ENCODE measurements at places on chromosomes 5 and 9. TPM values are rescaled to one million over a fixed set of nuclear protein-coding genes. Genes with fewer than 3 reads are reported as not detected.

WNK2 gene
- 0.17 TPM for total RNA-seq

UQCRQ gene
- 1,689 TPM for total RNA-seq

SOX30 gene
- not detected for total RNA-seq

TSLP gene
- 0.43 TPM for total RNA-seq

FIBCD1 gene
- not detected for total RNA-seq

ORM2 gene
- not detected for total RNA-seq

TSSK1B gene
- not detected for total RNA-seq

SLC2A6 gene
- 7.6 TPM for total RNA-seq

CACNA1B gene
- not detected for total RNA-seq

LHFPL2 gene
- 15.3 TPM for total RNA-seq

GADD45G gene
- 3.5 TPM for total RNA-seq

KIF4B gene
- total RNA-seq, result 0.10 TPM

EIF4E1B gene
- total RNA-seq, result not detected

RGS7BP gene
- total RNA-seq, result not detected

PCDHB5 gene
- total RNA-seq, result not detected

GRCh38 chr9:3698531-3698930, 172.7 kb upstream of the RFX3 start:
- DNase-seq, result no peak

- no peak for DNase-seq
These were observed 48.4 kb downstream of the SLC1A1 start for GRCh38 chr9:4538621-4539020.

- no peak for DNase-seq
These were observed 143.8 kb upstream of the KLF4 start for GRCh38 chr9:107633406-107633805.

GRCh38 chr5:65721720-65722574, at the start of the genes NLN and SGTB:
Gene NLN, plus strand, starts transcription at chr5:65722205. Its CDS starts 169 bp downstream, at chr5:65722374.
Gene SGTB, minus strand, starts transcription at chr5:65722109. Its CDS starts 1,302 bp downstream, at chr5:65720807.
- peak; percentile 85 for DNase-seq

- DNase-seq, result no peak
These were observed 352.9 kb downstream of the GLIS3 start for GRCh38 chr9:3946840-3947587.

DNA sequence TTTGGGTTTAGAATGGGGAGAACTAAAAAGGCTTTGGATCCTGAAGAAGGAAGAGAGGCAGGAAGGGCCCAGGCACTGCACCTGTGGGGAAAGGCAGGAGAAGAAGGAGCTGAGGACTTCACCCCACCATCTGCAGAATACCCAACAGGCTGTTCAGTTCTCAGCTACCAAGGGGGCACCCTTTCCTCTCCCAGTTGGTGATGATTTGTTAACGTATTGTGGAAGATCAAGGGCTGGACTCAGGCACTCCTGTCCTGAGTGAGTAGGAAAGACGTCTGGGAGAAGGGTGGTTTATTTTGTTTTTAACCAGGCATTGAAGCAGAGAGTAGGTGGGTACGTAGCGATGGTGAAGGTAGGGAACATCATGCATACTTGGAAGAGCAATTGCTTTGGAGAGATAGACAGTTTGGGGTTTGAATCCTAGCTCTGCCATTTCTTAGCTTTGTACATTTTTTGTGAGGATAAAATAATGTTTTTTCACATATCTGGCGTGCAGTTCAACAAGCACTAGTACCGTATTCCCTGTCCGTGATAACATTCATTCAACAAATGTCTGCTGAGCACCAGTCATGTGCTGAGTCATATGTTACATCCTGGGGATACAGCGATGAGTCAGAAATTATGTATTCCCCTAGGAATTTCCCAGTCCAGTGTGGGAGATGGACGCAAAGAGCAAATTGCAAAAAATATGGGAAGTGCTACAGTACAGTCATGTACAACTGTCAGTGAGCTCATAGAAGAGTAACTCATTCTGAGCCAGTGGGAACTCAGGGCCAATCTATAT, 2.1 kb downstream of the MSANTD3 start:
- DNase-seq, result peak; percentile 75

GRCh38 chr5:14685757-14686156, 21.2 kb downstream of the OTULIN start:
- DNase-seq, result peak; percentile 12

DNA sequence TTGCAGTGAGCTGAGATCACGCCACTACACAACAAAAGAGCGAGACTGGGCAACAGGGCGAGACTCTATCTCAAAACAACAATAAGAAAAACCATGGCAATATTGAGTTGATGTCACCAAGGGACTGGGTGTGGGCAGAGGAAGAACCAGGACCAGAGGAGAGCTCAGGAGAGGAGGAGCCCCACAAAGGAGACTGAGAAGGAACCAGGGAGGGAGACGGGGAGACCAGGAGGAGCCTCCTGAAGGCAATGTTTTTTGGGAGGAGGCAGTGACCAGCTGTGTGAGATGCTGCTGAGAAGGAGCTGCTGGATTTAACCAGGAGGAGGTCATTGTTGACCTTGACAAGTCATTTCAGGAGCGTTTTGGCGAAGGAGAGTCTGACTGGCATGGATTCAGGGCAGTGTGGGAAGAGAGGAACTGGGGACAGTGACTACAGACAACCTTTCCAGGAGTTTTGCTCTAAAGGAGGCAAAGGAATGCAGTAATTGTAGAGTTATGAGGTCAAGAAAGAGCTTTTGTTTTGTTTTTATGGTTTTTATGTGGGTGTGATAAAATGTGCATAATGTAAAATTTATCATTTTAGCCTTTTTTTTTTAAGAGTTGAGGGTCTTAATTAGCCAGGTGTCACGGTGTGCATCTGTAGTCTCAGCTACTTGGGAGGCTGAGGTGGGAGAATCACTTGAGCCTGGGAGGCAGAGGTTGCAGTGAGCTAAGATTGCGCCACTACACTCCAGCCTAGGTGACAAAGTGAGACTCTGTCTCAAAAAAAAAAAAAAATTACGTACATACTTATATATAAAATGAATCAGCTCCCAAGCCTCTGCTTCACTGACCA, 17.9 kb downstream of the TRUB2 start:
- DNase-seq, result no peak

DNA sequence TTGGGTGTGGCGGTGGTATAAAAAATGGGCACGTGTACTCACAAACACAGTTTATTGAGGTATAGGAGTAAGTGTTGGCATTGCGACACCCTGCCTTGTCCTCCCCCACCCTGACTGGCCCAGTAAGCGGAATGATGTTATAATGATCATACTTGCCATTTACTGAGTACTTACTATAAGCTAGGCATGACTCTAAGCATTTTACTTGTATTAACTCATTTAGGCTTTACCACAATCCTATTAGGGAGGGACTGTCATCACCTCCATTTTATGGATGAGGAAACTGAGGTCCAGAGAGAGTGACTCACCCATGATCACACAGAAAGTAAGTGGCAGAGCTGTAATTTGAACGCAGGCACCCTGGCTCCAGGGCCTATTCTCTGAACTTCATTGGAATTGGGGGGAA, 2.3 kb downstream of the SMIM3 start:
- peak; percentile 82 for DNase-seq

DNA sequence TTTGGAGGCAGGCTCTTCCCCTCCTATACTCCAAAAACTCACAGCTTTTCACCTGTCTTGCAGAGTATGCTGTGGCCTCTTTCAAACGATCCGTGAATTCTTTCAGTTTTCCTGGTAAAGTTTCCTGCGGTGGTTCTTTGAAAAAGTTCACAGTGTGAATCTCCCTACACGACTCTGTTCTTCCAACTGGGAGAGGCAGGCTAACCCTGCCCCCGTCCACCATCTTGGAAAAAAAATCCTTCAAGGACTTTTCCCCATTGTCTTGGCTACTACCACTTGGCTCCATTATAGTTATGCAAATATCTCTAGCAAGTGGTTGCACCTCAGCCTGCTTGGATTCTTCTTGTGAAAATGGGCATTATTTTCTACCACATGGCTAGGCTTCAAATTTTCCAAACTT, 382.6 kb downstream of the AGTPBP1 start:
- no peak for DNase-seq

GRCh38 chr5:117488976-117489500, 914.4 kb upstream of the SEMA6A start:
- DNase-seq, result no peak

DNA sequence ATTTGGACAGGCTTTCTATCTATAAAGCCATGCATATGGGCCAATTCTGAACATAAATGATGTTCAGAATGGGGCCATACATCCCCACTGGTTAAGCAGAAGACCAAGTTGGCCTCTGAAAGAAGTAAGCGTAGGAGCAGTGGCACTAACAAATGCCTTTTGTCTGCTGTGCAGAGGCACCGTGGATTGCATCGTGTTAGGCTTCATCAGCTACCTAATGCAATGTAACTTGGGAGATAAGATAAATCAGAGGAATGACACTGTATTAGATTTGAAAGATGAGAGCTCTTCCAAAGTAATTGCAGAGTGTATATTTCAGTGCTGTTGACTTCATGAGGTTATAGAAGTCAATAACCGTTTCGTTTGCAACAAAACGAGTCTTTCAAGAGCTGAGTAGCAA, 148.1 kb downstream of the PARP8 start:
- no peak for DNase-seq

GRCh38 chr9:87290241-87291052, 207.2 kb upstream of the DAPK1 start:
- DNase-seq, result peak; percentile 26

- DNase-seq, result no peak
These were observed 204.9 kb downstream of the CHSY3 start for GRCh38 chr5:130109152-130109551.

DNA sequence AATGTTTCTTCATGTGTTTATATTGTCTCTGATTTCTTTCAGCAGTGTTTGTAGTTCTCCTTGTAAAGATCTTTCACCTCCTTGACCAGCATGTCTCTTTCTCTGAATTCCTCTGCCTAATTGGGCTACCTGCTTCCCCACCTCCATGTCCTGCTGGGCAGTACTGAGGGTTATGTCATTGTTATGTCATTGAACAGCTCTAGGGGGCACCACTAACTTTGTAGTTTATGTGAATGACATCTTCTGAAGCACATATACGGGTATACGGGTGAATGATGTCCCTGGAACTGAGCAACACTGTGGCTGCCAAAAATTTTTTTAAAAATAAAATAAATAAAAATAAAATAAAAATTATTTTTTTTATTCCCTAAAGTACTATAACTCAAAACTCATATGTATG, 16.9 kb upstream of the SNCAIP start:
- DNase-seq, result no peak

- no peak for DNase-seq
These were observed 358.0 kb downstream of the TAF11L14 start for GRCh38 chr5:17992291-17992690.

DNA sequence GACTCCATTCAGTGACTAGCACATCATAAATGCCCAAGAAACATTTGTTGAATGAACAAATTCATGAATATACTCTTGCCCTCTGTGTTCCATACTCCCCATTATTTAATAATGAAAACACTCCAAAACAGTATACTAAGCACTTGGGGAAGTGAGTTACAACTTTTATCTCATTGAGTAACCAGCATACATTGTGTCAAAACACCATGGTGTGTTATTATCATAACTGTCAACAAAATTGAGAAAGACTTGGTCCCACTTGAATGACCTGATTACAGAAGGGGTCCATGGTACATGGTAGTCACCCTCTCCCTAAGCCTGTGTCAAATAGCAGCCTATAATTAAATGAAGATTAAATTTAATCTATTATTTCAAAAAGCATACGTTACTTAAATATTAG, 16.2 kb downstream of the ANKH start:
- DNase-seq, result no peak

DNA sequence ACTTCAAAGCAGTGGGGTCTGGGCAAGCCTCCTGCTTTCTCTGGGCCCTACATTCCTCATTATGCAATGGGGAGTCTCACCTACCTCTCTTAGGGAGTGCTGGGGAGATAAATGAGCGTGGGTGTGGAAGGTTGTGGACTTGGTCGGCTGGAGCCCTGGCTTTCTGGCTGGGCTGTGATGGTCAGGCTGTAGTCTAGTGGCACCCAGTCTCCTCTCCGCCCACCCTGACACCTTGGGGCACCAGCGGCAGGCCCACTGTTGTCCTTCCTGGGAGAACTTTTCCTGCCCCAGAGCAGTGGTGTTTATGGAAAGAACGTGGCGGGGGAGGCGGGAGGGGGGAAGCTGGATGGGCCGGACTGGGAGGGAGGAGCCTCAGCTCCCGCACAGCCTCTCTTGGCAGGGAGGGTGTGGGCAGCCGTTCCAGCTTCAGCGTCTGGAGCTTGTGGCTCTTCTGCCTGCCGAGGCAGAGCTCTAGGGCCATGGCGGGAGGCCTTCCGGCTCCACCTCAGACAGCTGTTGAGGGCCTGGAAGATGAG, 4.1 kb downstream of the PTGS1 start:
- peak; percentile 33 for DNase-seq

DNA sequence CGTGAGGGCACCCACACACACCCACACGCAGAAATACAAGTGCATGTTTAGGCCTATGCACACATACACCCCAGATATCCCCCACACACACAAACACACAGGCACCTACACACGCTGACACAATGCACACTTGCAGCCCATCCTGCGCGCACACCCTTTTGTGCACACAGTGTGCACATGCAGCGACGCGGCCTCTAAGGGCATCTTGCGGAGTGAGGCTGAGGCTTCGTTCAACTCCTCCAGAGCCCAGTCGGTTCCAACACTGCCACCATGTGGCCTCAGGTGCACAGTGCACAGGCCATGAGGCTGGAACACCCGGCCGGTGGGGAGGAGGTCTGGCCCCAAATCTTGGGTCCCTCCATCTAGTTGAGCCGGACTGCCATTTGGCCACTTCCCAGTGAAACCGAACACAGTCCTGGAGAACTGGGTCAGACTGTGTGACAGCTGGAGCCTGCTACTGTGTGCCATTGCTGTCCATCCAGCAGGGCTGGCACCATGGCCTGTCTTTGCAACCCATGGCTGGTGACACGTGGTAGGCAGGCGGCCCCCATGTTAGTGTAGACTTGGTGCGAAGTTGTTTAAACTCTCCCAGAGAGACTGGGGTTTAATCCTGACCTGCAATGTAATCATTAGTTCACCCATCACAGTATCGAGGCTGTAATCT, 97.7 kb upstream of the MVB12B start:
- peak; percentile 42 for DNase-seq

- DNase-seq, result no peak
These were observed 5.5 kb downstream of the ANXA2R start for GRCh38 chr5:43034591-43034968.

DNA sequence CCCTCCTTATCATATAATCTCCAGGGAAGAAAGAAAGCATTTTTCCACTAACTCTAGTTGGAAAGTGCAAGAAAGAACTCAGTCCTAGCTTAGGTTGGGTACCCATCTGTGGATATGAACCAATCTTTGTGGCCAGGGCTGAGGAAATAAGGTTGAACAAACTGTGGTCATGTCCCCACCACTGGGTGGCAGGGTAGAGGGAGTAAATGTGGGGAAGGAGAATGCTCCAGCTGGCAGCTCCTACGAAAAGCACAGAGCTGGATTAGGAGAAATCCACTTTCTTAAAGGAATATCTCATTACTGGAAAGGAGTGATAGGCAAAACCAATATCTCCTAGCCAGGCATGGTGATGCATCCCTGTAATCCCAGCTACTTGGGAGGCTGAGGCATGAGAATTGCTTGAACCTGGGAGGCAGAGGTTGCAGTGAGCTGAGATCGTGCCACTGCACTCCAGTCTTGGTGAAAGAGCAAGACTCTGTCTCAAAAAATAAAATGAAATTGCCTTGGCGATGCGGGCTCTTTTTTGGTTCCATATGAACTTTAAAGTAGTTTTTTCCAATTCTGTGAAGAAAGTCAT, 175.1 kb downstream of the CCDC192 start:
- DNase-seq, result peak; percentile 62

GRCh38 chr5:61630908-61631307, 298.9 kb downstream of the ZSWIM6 start:
- no peak for DNase-seq

- DNase-seq, result no peak
These were observed 494.9 kb upstream of the MEF2C start for GRCh38 chr5:89377767-89378455.

- no peak for DNase-seq
These were observed 28.7 kb upstream of the FNIP1 start for GRCh38 chr5:131825404-131826013.

- DNase-seq, result no peak
These were observed 338.9 kb upstream of the KLF9 start for GRCh38 chr9:70753311-70753710.
